ENCODE measurements at places on chromosomes 1 and 21.

DNA sequence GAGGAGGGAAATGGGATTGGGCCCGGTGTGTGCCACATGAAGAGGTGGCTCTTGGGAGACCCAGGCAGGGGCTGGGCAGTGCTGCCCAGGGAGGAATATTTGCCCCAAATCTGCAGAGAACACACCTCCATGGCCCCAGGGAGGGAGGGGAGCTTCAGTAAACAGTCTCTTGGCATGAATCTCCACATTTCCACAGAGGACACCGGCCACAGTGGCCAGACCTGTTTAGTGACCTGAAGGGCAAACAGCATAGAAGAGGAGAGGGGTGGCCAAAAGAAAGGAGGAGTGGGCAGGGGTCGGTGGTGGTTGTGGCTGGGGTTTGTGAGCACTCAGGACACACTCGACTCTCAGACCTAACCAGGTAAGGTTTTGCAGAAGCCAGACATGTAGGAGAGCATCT lies 54.0 kb upstream of the IFFO2 start:
- no peak for DNase-seq

DNA sequence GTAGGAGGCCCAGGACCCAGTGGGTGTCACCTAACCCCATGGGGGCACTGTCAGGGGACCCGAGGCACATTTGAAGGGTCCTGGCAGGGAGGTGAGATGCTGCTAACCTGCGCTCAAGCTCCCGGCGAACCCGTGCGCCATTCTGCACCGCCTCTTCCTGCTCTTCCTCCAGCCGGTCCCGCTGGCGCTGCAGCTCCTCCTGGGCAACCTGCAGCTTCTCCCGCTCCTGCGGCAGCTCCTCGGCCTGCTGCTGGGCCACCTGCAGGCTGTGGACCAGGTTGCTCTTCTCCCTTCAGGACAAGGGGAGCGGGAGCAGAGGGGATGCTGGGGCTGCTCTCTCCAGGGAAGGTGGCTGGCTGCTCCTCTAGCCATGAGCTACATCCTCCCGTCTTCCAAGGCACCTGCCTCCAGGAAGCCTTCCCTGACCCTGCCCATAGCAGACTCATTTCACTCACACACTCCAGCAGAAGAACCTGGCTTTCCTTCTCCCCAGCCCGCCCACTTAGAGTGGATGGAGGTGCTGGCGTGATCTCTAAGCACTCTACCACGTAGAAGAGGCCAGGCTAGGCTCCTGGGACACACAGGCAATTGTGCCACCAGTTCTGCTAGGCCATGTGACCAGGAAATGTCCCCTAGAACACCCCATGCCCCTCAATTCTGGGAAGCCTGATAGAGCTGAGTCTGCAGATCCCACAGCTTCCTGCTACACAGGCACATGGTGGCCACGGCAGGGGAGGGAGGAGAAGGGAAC lies 15.2 kb upstream of the NBPF1 start:
- DNase-seq = no peak

- DNase-seq = no peak
Measured at GRCh38 chr1:175268720-175269119, 76.1 kb upstream of the KIAA0040 start.

DNA sequence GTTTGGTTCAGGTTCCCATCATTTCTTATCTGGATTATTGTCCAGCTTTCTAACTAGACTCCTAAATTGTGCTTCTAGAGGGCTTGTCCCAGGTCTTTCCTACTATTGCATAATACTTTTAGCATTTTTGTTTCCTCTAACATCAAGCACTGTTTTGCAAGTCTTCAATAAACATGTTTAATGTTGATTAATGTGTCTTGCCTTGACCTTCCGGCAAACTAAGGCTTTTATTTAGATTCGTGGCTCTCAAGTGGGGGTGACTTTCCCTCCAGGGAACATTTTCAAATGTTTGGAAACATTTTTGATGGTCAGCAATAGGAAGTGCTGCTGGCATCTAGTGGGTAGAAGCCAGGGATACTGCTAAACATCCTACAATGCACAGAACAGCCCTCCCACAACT lies 90.7 kb downstream of the RPE65 start:
- DNase-seq = no peak

DNA sequence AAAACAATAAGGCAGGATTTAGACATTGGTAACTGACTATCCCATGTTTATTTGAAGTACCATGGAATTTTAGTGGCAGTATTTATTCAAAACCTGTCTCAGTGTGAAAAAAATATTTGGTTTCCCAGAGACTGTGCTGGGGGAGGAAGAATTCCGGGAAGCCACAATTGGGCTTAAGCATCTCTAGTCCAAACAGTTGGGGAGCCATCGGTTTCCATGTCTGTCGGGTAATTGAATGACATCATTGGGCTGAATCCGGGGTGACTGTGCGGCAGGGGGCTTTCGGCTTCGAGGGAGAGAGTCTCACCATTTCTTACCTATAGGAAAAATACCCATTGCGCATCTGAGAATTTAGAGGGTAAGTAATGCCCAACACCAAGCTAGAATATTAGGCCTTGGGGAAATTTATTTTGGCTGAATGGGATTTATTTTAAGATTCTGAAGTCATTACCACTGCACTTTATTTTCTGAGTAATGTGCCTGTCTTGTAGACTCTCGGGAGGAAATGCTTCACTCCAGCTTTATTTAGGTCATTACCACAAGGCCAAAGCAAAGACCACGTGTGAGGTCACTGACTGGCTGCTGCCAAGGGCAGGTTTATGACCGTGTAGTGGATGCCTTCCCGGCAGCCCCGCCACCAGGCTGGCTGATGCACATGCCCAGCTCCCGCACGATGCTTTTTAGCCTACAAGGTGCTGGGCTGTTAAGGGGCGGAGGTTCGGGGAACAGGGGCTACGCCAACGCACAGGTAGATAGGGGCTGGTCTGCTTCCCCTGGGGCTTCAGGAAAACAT lies 23.1 kb upstream of the UMODL1 start:
- no peak for DNase-seq

DNA sequence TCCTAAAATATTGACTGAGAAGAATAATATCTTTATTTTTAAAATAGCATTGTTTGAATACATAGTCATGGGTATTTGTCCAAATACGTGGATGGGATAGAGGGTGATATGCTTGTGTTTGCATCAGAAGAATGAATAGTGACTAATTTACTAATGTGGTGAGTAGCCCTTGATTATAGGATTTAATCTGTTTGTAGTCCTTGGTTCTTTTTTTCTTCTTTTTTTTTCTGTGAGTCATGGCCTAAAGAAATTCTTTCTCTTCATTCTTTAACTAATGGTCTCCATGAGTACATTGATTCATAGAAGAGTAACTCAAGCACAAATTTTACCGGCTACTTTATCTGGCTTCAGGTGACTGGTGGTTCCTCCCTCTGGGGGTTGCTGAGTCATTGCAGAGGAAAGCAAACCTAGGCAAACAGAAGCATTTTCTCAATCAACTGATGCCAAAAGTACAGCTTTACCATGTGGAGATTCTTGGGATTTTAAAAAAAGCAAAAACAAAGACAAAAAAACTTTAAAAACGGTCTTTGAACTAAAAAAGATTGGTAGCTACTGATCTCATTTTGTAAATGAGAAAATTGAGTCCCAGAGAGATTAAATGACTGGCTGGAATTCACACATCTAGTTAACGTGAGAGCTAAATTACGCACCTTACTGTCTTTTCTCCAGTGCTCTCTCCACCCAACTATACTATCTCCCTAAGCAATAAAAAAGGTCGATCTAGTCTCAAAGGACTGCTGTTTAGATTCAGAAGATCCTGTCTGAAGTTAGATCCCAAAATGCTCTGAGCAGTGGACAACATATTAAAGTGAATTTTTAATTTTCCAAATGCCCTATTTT lies 40.5 kb downstream of the AK5 start:
- DNase-seq = no peak

GRCh38 chr21:37251294-37251634 lies 15.9 kb downstream of the VPS26C start:
- no peak for DNase-seq

DNA sequence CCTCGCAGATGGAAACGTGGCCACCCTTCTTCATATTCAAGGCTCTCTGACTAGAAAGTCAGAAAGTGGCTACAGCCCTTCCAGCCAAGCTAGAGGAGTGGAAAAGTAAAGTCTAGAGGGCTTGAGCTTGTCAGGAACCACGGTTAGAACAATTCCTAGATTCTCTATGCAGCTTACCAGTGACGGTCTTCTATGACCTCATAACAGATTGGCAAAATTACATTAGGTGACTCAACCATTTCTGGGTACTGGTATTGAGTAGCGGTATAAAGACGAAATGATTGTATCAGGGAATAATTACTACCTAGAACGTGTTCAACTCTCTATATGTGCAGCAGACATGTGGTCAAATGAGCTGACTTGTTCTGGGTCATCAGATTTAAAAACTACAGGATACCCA lies 155.0 kb upstream of the RUNX1 start:
- no peak for DNase-seq
